ENCODE measurements at places on chromosomes 7 and 10. TPM values are rescaled to one million over a fixed set of nuclear protein-coding genes. Genes with fewer than 3 reads are reported as not detected.

GRCh38 chr10:24439935-24440334 lies 231.0 kb downstream of the KIAA1217 start:
- DNase-seq, result no peak

DNA sequence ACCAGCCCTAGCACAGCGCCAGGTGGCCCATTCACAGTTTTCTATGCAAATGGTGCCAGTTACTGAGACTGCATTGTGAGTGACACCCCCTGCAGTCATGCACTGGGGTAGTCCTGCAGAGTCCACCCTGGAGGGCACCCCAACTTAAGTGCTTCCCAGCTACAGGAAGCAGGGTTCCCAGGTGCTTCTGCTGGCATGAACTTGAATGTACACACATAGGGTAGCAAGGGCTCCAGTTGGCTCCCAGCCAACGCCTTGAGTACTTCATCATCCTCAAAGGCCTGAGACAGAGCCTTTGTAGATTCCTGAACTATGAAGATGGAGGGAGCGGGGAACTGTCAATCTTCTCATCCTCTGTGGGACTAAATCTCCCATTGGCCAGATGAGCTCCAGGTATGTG lies 11.5 kb upstream of the NPFFR1 start:
- no peak for DNase-seq

DNA sequence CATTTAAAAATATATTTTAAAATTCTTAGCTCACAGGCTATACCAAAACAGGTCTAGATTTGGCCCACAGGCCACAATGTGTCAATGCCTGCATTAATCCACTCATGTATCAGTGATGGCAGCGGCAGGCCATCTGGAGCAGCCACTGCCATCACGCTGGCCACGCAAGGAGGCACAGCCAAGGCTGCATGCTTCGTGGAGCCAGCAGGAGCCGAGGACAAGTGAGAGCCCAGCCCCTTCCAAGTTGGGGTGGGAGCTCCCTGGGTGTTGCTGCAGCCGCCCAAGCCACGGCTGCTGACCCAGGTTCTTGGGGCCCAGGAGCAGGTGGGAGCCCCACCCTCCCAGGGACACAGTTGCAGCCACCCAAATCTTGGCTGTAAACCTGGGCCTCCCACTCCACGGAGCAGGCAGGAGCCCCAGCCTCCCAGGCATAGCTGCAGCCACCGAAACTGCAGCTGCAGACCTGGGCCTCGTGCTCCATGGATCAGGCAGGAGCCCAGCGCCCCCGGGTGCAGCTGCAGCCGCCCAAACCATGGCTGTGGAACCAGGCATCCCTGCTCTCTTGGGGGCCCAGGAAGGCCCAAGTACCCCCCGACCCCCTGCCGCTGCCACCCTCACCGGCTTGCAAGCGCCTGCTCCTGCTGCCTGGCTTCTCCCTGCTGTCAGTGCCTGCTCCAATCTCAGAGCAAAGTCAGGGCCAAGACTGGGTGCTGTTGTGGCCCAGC lies 87.3 kb upstream of the CACUL1 start:
- no peak for DNase-seq

DNA sequence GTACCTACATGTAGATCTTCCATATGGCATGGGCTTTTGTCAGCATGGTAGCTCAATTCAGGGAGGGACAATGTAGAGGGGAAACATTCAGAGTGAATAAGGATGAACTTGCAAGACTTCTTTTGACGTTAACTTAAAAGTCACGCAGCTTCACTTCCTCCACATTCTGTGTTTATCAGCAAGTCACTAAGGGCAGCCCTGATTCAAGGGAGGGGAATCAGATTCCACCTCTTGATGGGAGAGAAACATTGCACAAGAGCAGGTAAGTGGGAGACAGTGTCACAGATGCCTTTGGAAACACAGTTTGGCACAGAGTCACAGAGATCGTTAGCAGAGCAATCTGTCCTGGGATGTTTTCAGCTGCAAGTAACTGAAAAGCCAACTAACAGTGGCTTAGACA lies 26.2 kb downstream of the C10orf67 start:
- no peak for DNase-seq

DNA sequence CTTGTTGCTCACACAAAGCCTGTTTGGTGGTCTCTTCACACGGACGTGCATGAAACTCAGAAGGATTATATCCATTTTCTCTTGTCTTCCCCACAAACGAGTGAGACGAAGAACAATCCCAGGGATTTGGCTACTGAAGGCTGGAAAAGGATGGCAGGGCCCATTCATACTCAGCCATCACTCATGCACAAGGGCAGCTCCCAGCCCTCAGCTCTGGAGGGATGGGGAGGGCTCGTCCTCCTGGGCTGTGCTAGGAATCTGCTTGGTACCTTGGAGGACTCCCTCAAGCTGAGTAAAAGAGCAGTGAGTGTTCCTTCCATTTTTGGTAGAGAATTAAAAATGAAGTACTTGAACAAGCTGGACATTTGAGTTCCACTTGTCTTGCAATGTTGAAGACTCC lies 33.2 kb upstream of the RAB18 start:
- DNase-seq, result no peak

DNA sequence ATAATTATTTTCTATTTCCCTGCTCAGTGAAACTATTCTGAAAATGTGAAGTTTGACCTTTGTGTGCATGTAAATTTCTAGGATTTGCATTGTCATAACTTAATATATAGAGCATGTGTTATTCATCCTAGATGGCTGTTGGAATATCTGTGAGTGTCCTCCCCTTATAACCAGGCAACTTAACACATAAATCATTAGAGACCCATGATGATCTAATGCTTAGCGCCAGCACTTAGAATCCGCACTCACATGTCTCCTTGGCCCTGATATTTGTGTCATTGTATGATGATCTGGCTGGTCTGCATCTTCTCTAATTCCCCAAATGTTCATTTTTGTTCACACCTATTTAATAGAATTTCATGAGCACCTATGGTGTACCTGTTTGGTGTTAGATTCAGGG lies 1354.5 kb downstream of the XPNPEP1 start:
- no peak for DNase-seq

- DNase-seq, result no peak
Observed at GRCh38 chr10:48461623-48462481, 143.0 kb downstream of the ARHGAP22 start.

- DNase-seq, result no peak
Observed at GRCh38 chr10:112519133-112519761, 72.2 kb downstream of the VTI1A start.

DNA sequence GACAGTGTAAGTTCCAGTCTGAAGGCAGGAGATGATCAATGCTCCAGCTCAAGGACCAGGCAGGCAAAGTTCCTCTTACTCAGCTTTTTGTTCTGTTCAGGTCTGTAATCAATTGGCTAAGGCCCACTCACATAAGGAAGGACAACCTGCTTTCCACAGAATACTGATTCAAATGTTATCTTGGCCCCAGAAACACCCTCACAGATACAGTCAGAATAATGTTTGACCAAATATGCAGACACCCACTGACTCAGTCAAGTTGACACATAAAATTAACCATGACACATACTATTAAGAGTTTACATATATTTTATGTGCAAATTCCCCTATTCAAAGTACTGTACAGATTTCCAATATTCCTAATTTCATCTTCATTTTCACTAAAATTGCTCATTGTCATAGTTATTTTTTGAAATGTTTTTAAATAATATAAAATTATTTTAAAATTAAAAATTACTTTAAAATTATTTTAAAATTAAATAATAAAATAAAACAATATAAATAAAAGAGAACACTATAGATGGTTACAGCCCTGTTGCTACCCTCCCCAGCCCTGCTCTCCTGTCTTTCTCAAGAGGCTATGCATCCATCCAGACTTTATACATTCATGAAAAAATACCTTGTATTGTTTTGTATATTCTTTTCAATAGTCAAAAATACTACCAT lies 59.4 kb downstream of the RAB11FIP2 start:
- DNase-seq, result no peak

DNA sequence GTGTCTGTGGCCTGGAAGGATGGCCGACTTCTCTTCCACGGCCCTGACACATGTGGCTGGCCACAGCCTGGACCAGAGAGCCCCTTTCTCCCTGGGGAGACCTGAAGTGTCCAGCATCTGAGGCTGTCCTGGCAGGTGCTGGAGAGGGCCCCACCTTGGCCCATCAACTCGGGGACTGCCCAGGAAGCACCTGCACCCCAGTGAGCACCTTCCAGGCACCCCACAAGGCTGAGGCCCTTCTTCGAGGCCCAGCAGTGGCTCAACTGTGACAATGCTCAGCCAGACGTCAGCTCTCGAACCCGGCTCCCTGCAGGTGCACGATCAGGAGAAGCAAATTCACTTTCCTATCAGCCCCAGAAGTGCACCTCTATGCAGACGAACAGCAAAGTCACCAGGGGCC lies 24.3 kb downstream of the RGS10 start:
- no peak for DNase-seq

- DNase-seq, result no peak
Observed at GRCh38 chr7:28879105-28879504, 79.0 kb downstream of the TRIL start.

DNA sequence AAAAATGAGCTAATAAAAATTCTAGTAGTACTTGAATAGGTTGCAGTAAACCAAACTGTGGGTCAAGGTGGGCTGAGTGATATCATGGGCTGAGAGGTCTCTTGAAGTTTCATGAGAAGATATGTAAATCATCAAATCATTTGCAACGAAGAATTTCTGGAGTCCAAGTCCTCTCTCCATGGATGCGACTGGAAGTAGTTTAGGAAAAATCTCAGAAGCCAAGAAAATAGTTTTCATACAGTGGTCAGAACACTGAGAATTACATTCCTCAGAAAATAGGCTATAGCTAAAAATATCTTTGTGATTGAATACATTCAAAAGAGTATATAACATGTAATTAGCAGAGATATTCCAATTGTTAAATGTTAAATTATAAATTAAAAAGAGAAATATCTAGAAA lies 3.6 kb upstream of the IFIT1 start:
- no peak for DNase-seq

- no peak for DNase-seq
Observed at GRCh38 chr10:125340903-125341302, 180.5 kb upstream of the CTBP2 start.

GRCh38 chr7:100540073-100540723 lies 1.2 kb downstream of the AGFG2 start:
- no peak for DNase-seq

GRCh38 chr7:156178214-156178613 lies 366.0 kb upstream of the SHH start:
- no peak for DNase-seq

Gene GPER1
- total RNA-seq, result 0.25 TPM

Gene POU6F2
- 0.29 TPM for total RNA-seq
